Lower leg skin (tissue), 4 donors: ENCODE measurements at places on chromosomes 6 and 20. TPM values are rescaled to one million over a fixed set of nuclear protein-coding genes. Genes with fewer than 3 reads are reported as not detected.

TSHZ2 gene
- total RNA-seq, result 10.4 TPM

DUSP15 gene
- not detected for total RNA-seq

CENPW gene
- not detected for total RNA-seq

SLA2 gene
- total RNA-seq, result not detected

TNFAIP3 gene
- 25.1 TPM for total RNA-seq

BFSP1 gene
- total RNA-seq, result 1.4 TPM

HLA-DQB1 gene
- 2.1 TPM for total RNA-seq

FRK gene
- 3.2 TPM for total RNA-seq

CST2 gene
- not detected for total RNA-seq

KHDC1L gene
- not detected for total RNA-seq

E2F1 gene
- total RNA-seq, result 5.3 TPM

SLC17A2 gene
- total RNA-seq, result not detected

SPATA25 gene
- 3.6 TPM for total RNA-seq

- DNase-seq, result no peak
Observed at GRCh38 chr20:63854766-63855362, 6.4 kb upstream of the ABHD16B start.

DNA sequence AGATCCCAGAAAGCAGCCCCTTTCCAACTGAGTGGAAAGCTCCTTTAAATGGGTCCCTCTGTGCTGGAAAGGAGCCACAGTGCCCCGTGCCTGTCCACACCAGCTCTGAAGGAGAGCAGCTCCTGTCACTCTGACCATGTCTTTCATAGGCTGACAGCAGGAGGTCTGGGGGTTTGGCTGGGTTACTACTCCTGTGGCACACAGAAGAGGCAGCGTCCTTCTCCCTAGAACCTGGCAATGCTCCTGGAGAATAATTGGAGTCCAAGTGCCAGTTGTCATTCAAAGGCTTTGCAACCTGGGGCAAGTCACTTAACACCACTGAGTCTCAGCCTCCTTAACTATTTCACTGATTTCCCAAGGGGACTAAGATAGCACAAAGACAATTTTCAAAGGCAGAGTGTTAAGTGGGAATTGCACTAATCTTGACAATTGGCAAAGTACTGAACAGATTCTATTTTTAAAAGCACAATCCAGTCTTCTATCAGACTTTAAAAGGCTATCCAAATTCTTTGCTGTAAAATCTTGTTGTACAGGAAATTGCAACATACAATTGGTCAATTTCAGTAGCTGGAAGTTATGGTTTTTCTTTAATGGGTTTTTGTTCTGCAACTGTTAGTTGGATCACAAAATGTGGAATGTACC lies 457.2 kb downstream of the KIF16B start:
- no peak for DNase-seq

DNA sequence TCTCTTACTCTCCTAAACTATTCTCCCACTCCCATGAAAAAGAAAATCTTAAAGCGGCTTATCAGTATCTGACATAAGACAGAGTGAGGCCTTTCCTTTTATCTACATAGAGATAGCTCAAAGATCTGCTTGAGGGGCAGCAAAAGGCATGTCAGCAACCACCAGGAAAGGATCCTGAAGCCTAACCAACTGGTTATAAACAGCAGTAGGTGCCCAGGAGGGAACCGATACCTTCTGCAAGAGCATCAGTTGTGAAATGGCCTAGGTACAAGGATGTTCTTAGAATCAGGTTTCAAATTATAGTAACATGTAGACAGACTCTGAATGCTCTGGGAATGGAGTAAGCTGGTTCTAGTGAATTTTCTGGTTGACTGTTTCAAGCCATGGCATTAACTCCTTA lies 21.4 kb downstream of the JARID2 start:
- no peak for DNase-seq

- DNase-seq, result no peak
Observed at GRCh38 chr6:105429676-105430075, 26.8 kb upstream of the PREP start.

DNA sequence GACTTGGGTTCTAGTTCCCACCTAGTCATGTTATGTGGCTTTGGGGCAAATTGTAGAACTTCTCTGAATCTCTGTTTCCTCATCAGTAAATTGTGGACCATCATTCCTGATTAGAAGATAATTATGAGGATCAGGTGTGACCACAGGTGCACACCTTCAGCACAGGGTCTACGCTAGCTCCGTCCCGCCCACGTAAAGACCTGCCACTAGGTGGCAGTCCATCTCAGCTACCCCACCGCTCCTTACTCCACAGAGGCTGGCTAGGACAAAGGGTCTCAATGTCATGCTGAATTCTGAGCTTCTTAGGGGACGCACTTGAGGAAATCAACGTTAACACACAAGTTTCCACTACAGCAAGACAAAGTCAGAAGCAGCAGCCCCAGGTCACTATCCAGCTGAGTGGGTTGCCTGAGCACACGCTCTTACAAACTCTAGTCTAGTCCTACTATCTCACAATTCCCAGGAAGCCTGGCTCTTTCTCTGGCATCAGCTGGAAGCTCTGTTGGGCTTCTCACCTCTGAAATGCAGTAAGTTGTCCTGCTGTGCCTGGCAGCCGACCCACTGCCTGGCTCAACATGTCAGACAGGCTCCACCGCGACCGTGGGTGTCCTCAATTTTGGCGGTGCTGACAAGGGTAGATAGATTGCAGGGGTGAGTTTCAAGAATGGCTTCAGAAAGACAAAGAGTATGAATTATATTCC lies 2.0 kb upstream of the PLCG1 start:
- no peak for DNase-seq

DNA sequence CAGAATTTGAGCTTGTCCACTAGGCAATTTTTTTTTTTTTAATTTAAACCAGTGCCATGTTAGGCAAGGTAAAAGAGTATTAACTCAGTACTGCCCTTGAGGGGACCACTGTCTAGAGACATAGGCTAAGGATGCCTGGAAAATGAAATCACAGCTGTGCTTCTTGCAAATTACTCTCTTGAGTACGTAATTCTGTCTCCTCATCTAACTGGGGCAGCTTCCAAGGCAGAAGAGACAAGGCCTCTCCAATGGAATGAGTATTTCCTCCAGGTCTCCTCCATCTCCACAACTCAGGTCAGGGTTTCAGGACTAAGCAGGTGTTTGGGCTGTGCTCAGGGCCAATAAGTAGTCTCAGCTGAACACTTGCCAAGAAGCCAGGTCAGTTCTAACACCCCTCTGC lies 33.8 kb upstream of the MRPS10 start:
- DNase-seq, result no peak

DNA sequence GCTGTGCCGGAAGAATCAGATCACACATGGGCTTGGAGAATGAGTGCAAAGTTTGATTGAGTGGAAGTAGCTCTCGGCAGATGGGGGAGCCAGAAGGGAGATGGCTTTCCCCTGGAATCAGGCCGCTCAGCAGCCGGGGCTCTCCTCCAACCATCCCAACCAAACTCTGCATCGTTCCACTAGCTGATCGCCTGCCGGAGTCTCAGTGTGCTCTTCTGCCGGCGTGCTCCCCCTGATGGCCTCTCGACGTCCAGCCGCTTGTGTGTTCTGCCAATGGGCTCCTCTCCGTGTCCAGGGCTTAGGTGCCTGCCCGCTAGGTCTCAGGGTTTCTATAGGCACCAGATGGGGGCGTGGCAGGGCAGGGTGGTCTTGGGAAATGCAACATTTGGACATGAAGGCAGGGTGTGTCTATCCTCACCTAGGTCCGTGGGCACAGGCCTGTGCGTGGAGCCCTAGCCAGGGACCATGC lies 4.9 kb upstream of the BIRC7 start:
- DNase-seq, result no peak

DNA sequence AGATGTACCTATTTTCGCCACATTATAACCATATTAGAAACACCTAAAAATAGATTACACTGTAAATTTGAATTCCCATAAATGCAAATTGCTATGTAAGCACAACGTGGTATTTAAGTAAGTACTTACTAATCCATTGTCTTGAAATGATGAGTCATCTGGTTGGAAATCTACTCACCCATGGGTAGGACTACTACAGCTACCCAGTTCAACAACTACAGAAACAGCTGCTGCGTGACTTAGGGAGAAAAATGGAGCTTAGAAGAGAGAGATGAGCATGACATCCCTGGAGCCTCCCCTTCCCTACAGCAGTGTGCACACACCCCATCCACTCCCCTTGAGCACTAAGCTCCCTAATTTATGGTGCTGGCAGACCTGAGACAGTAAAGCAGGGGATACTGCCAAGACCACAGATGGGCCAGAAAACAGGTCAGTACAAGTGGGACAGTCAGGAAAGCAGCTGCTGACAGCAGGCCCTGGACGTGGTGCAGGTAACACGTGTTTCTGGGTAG lies 26.9 kb downstream of the RRAGD start:
- DNase-seq, result no peak

GRCh38 chr6:134094441-134094840 lies 42.0 kb upstream of the SLC2A12 start:
- DNase-seq, result no peak

DNA sequence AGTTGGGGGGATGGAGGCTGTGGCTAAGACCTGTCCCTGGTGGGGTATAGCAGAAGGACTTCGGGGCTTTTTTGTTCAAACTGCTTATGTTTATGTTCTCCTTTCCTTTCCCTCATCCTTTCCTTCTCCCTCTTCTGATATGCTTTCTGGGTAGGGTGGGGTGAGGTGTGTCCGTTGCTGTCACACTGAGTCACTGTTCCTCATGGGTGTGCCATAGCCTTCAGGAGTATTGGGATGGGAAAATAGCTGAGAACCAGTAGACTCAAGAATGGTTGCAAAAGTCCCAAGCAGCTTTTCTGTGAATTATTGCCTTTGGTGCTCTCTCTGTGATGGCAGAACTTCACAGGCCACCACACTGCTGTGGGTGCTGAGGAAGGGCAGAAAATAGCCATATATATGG lies 39.6 kb downstream of the TPD52L1 start:
- no peak for DNase-seq

DNA sequence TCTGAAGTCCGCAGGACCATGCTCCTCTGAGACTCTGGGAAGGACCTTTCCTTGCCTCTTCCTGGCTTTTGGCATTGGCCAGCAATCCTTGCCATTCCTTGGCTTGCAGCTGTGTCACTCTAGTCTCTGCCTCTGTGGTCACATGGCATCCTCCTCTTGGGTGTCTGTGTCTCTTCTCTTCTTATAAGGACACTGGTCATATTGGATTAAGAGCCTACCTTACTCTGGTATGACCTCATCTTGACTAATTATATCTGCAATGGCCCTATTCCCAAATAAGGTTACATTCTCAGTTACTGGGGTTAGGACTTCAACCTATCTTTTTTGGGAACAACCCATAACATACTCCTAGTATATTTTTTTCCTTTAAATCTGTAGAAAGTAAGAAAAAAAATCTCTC lies 49.9 kb upstream of the GTSF1L start:
- no peak for DNase-seq

GRCh38 chr6:42569102-42570028 lies 5.5 kb downstream of the UBR2 start:
- DNase-seq, result no peak

GRCh38 chr6:105769987-105770386 lies 316.1 kb upstream of the PRDM1 start:
- DNase-seq, result no peak

- no peak for DNase-seq
Observed at GRCh38 chr6:40759838-40760237, 172.7 kb upstream of the LRFN2 start.

- DNase-seq, result no peak
Observed at GRCh38 chr6:26271668-26272024, 93.4 kb upstream of the BTN3A2 start.

- DNase-seq, result no peak
Observed at GRCh38 chr6:22015944-22016343, 280.9 kb downstream of the PRL start.

DNA sequence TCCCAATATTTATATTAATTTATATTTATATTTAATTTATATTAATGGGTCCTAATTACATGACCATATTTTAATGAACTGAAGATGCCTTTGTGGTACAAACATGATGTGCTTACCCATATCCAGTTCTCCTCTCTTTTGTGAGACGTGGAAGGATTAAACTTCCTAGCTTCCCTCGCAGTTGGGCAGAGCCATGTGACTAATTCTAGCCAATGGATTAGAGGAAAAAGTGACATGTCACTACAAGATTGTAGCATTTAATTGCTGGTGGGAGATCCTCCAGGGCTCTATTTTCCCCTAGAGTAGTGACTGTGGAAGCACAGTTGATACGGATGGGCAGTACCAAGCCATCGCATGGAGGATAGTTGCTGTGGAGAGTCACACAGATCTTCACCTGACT lies 4.8 kb upstream of the SOBP start:
- DNase-seq, result no peak

DNA sequence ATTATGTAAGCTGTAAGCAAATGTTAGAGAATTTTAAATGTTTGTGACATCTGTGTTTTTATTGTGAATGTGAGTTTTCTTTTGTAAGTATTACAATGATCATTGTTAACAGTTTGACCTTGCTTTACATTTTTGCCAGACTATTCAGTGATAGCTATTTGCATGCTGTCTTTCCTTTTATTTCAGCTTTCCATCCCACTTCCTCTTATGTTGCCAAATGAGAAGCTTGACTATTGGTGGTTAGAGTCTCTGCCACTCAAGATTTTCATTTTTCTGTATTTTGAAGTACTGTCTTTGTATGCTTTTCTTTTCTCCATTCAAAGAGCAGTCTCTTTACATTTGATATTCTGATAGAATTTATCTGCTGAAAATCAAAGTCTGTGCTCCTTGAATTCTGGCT lies 104.1 kb downstream of the PRIM2 start:
- DNase-seq, result no peak

DNA sequence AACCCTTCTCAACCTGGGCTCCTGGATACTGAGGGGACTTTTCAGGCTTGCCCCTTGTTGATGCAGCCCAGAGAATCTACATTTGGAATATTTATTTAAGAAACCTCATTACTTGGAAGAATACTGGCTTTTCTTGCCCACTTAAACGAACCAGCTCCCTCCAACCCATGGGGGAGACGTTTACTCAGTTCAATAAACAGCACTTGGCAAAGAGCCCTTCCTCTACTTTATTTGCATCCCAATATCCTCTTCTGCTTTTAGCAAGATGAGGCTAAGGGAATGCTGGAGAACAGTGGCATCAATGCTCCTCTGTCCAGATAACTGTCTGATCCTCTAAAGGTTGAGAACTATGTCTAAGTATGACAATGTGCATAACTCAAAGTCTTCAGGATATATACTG lies 22.2 kb downstream of the PTPRK start:
- no peak for DNase-seq

GRCh38 chr6:89769572-89769971 lies 50.0 kb downstream of the MDN1 start:
- no peak for DNase-seq

- no peak for DNase-seq
Observed at GRCh38 chr20:20327746-20328145, 40.2 kb upstream of the INSM1 start.
